ENCODE measurements at places on chromosomes 3 and 15. TPM values are rescaled to one million over a fixed set of nuclear protein-coding genes. Genes with fewer than 3 reads are reported as not detected.

The POPDC2 gene
- 7.4 TPM for total RNA-seq

DNA sequence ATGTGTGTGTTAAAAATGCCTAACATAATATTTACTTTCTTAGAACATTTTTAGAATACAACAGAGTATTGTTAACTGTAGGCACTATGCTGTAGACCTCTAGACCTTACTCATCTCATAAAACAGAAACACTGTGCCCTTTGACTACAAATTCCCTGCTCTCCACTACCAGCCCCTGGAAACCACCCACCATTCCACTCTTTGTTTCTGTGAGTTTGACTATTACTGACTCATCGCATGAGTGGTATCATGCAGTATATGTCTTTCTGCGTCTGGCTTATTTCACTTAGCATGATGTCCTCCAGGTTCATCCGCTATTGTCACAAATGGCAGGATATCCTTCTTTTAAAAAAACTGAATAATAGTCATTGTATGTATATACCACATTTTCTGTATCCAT is 216.7 kb upstream of the CFAP20DC start:
- no peak for DNase-seq

The GOLGA8T gene
- not detected for total RNA-seq

GRCh38 chr15:67740405-67740804 is 84.9 kb upstream of the SKOR1 start:
- no peak for DNase-seq

- DNase-seq: no peak
Measured at GRCh38 chr15:65408324-65409035, 14.3 kb downstream of the IGDCC4 start.

The AGBL1 gene
- not detected for total RNA-seq

The RTP3 gene
- total RNA-seq: not detected

Data from CD4-positive, alpha-beta memory T cell (primary cell).